ENCODE measurements at places on chromosomes 2 and 18. TPM values are rescaled to one million over a fixed set of nuclear protein-coding genes. Genes with fewer than 3 reads are reported as not detected.
A peak's percentile ranks its signal among the peaks of the same experiment; 100 is the strongest.

Gene PROKR1
- 0.11 TPM for total RNA-seq

Gene MZT2A
- 106 TPM for total RNA-seq

Gene CCDC138
- total RNA-seq = 22.6 TPM

Gene DARS1
- total RNA-seq = 85.7 TPM

Gene CIDEA
- total RNA-seq = not detected

Gene MYO3B
- total RNA-seq = 9.1 TPM

Gene ATF2
- 70.3 TPM for total RNA-seq

GRCh38 chr2:157190151-157190550 lies 67.4 kb upstream of the GALNT5 start:
- H3K4me1 ChIP-seq = peaks cover 4% of the 10 kb centered on the region
- no peak for DNase-seq
- H3K36me3 ChIP-seq = no peaks in the 10 kb centered on the region

DNA sequence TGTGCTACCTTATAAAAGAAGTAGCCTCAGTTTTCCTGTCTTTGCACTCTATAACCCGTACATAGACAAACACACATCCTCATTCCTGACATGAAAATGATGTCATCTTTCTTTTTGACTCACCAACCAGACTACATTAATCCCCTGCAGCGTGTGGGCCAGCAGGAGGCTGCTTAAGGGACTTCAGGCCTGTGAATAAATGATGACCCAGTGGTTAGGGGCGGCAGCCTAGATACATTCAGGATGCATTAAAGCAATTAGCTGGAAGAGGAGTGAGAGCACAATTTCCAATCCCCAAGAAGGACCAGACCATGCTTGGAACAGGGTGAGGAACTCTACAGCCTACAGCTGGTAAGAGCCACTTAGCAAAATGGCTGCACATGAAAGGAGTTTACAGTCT lies 57.3 kb upstream of the KLF7 start:
- H3K4me3 ChIP-seq = no peak overlapping the region
- H3K27ac ChIP-seq = no peak overlapping the region
- DNase-seq = no peak
- H3K36me3 ChIP-seq = no peaks in the 10 kb centered on the region

DNA sequence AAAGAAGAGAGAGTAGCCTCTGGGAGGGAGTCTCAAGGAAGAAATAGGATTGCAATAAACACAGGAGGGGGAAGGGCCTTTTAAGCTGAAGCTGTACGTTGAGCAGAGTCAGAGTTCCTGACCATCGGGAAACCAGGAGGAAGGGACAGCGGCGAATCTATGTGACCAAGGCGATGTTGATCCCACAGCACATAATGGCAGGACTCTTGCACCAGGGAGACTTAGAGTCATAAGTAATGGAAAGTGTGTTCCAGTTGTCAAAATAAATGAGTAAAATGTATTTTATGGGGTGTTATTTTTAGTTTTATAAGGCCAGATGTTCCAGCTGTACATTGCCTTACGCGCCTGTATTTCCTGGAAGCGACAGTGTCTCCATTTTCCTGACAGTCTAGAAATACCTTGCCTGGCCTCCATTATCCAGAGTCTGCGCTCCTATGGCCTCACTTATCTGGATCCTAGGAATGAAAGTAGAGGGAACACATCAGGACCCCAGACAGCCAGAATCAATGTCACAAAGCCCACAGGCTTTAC lies 152.8 kb upstream of the COPS8 start:
- H3K27ac ChIP-seq = peak overlapping the region; percentile 22
- H3K27me3 ChIP-seq = peaks cover 3% of the 10 kb centered on the region
- H3K4me1 ChIP-seq = peaks cover 30% of the 10 kb centered on the region
- H3K4me3 ChIP-seq = peak overlapping the region; percentile 3
- H3K36me3 ChIP-seq = no peaks in the 10 kb centered on the region

DNA sequence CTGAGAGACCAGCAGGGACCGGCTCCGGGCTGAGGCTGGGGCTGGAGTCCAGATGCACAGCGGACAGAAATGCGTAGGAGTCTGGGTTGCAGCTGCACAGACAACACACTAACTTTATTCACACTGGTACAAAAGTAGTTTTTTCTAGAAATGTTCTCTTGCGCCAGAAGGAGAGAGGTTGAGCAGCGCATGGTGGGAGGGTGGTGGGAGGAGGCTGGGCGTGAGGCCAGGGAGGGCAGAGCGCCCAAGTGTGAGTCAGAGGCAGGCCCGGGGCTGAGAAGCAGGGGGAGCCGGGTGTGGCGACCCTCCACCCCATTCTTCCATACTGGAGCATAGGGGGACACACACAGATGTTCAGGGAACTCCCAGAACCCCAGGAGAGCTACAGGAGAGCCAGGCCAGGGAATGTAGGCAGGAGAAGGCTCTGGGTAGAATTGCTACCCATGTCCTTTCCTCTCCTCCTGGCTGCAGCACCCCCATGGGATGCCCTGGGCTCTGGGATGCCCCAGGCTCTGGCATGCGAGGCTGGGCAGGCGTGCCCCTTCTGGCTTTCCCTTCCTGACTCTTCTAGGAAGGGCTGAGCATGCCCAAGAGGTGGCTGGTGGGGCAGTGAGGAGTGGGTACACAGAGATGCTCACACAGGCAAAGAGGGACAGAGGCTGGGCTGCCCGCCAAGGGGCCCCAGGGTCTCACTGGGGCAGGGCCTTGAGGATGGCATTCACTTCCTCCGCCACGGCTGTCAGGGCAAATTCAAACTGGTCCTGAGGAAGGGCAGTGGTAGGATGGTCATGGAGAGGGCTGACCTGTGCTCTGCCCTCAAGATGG lies 10.6 kb downstream of the DNAJB2 start:
- H3K27me3 ChIP-seq = peaks cover 3% of the 10 kb centered on the region
- H3K27ac ChIP-seq = no peak overlapping the region
- no peaks in the 10 kb centered on the region for H3K36me3 ChIP-seq
- no peak for DNase-seq
- no peak overlapping the region for H3K4me3 ChIP-seq

DNA sequence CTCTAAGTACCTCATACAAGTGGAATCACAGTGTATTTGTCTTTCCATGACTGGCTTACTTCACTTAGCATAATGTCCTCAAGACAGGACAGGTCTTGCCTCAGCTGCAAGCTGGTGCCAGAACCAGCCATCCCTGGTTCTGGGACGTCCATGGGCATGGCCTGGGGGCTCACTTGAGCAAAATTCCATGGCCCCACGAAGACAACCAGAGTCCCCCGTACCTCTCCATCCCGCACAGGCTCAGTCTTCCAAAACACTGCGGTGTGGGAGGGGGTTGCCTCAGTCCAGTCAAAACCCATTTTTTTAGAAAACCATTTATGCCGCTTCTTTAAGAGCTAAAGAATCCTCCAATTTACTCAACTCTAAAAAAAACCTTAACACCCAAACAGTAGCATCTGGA lies 21.7 kb upstream of the CABLES1 start:
- no peaks in the 10 kb centered on the region for H3K27me3 ChIP-seq
- peaks cover 13% of the 10 kb centered on the region for H3K4me1 ChIP-seq
- H3K4me3 ChIP-seq = no peak overlapping the region
- H3K36me3 ChIP-seq = no peaks in the 10 kb centered on the region
- no peak for DNase-seq

- peaks cover 33% of the 10 kb centered on the region for H3K27me3 ChIP-seq
- H3K4me1 ChIP-seq = no peaks in the 10 kb centered on the region
- no peak overlapping the region for H3K27ac ChIP-seq
- no peak for DNase-seq
- no peaks in the 10 kb centered on the region for H3K36me3 ChIP-seq
- H3K4me3 ChIP-seq = no peak overlapping the region
Observed at GRCh38 chr18:52510139-52510538, 170.1 kb downstream of the DCC start.

DNA sequence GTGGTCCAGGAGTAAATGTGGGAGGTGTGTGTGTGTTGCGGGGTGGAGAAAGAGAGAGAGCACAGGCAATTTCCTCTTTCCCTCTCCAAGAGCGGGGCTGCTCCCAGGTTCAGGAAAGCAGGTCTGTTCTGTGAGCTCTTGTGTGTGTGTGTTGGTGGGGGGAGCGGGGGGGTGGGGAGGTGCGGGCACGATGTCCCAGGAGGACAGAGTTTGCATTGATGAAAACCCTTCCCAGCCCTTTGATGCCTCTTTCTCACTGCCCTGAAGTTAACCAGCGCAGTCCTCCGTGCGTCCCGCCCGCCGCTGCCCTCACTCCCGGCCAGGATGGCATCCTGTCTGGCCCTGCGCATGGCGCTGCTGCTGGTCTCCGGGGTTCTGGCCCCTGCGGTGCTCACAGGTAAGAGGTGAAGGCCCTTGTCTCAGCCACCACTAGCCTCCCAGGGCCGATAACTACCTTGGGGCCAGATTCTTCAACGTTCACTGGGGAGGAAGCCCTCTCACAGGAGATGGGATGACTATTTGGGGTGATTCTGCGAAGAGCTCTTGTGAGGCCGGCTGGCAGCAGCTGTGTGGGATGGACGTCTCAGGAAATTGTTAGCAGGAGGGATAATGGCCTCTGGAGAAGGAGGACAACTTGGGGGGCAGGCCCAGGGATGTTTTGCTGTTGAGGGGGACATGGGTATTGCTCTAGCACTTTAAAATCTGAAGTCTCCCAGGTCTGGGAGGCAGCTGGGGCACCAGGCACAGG lies at the start of gene SNORC:
Gene SNORC, plus strand, starts transcription at position 247 of the 748 bp plus-strand sequence. Its CDS starts 78 bp downstream, at position 325.
- H3K27ac ChIP-seq = no peak within 1 kb of the TSS
- no peaks in the 10 kb centered on the region for H3K4me1 ChIP-seq
- no peak for DNase-seq
- H3K27me3 ChIP-seq = peaks cover 6% of the 10 kb centered on the region

DNA sequence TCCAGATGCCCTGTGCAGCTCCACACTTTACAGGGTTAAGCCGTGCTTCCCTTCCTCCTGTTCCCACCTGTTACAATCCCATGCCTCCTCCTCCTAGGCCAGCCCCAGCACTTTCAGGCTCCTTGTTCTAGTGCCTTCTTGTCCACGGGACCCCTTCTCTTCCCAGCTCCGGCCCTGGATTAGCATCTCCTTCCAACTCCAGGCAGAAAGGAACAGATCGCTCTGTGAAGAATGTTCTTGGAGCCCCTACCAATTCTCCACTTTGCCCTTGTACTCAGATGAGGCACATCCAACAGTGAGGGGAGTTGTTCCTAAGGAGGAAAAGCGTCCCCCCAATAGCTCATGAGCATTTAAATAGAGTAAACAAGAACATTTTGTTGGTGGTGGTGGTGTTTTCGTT lies 72.7 kb downstream of the CABLES1 start:
- H3K27me3 ChIP-seq = no peaks in the 10 kb centered on the region
- H3K27ac ChIP-seq = no peak overlapping the region
- no peak overlapping the region for H3K4me3 ChIP-seq
- H3K4me1 ChIP-seq = peaks cover 2% of the 10 kb centered on the region

DNA sequence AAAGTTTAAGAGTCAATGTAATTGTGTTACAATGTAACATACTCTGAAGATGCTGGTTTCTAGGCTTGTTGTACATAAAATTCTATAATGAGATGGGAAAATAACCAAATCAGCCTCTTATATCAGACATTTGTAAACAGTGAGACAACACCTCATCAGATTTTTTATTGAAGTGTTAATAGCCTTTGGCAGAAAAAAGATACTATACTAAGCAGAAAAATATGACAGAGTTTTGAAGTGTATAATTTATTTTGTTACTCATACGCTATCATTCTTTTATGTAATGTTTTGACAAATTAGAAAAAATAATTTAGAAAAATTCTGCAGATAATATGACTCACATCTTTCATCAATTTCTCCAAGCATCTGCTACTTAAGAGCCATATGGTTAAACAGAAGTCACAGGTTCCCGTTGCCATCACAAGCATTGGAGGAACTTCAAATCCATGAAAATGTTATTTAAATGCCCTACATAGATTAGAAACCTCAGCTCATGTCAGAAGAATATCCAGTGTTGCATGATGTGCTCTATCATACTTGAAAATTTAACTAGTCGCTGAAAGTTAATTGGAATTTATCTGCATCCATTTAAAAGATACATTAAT lies 535.4 kb downstream of the LRP1B start:
- no peak overlapping the region for H3K27ac ChIP-seq
- H3K36me3 ChIP-seq = peaks cover 7% of the 10 kb centered on the region
- no peaks in the 10 kb centered on the region for H3K27me3 ChIP-seq
- DNase-seq = no peak
- H3K4me3 ChIP-seq = no peak overlapping the region
- H3K4me1 ChIP-seq = peaks cover 7% of the 10 kb centered on the region

DNA sequence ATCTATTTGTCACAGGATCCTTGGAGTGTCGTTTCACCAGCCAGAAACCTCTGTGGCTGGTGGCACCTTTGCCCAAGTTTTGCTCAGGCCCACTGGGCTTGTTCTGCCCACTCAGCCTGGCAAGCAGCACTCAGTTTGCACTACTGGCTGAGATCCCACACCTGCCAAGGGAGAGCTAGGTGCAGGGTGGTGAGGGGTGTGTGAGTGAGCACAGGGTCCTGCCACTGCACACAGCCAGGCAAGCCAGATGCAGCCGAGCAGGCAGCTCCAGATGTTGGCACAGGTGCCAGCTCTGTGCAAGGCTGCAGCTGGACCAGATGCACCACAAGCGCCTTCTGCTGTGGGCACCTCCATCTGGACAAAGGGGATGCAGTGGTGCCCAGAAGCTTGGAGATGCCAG lies 281.7 kb upstream of the UBE2E3 start:
- no peak overlapping the region for H3K27ac ChIP-seq
- peaks cover 3% of the 10 kb centered on the region for H3K27me3 ChIP-seq
- no peaks in the 10 kb centered on the region for H3K36me3 ChIP-seq
- peaks cover 12% of the 10 kb centered on the region for H3K4me1 ChIP-seq

DNA sequence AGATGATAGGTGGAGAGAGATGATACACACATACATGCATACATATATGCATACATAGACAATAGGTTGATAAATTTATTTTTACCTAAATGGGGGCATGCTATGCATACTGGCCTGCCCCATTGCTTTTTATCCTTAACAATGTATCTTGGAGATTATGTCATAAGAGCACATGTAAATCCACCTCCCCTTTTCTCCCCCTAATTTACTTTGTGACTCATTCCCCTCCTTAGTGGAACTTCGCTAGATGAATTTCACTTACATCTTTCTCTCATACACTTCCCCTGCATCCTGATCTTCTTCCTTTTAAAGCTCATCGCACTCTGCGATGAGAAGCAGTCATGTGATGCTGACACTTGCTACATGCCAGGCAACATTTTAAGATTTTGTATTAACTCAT lies 223.6 kb downstream of the C1D start:
- H3K27me3 ChIP-seq = no peaks in the 10 kb centered on the region
- no peak for DNase-seq
- peaks cover 28% of the 10 kb centered on the region for H3K4me1 ChIP-seq
- no peaks in the 10 kb centered on the region for H3K36me3 ChIP-seq

GRCh38 chr2:235911125-235911524 lies 257.1 kb downstream of the GBX2 start:
- no peak for DNase-seq
- H3K27ac ChIP-seq = no peak overlapping the region
- H3K27me3 ChIP-seq = no peaks in the 10 kb centered on the region

DNA sequence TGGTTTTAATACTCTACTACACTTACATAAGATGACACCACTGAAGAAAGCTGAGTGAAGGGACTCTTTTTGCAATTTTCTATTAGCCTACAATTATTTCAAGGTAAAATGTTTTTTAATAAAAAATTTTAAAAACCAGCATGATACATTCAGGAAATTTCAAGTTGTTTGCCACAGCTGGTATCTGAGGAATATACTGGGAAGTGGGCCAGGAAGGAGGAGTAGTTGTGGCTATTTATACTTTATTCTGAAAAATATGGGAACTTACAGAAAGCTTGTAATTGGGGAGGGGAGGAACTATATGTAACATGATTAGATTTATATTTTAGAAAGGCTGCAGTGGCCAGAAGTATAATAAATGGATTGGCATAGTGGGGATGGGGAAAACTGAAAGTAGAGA lies 40.8 kb downstream of the WDR35 start:
- no peaks in the 10 kb centered on the region for H3K4me1 ChIP-seq
- H3K36me3 ChIP-seq = peaks cover 13% of the 10 kb centered on the region
- H3K4me3 ChIP-seq = no peak overlapping the region
- no peaks in the 10 kb centered on the region for H3K27me3 ChIP-seq
